Stimulated activated CD4-positive, alpha-beta T cell treated with anti-CD3 and anti-CD28 coated beads, TNF-alpha, amount 100 ng/mL, for 1 hour (primary cell): ENCODE measurements at places on chromosomes 3 and 15.

GRCh38 chr3:183438735-183439134, 10.3 kb upstream of the MCF2L2 start:
- no peak for DNase-seq

DNA sequence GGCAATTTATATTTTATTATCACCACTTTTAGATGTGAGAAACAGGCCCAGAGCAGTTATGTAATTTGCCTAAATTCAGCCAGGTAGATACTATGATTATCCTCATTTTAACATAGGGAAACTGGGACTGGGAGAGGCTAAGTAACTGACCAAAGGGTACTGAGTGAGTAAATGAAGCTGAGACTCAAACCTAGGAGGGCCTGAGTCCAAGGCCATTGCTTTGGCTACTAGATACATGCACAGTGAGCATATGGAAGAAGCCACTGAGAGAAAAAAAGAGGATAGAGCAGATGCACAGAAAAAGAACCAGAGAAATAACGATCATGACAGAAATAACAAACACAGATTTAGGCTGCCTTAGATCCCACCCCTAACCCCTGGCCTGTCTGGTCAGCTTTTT, 33.6 kb downstream of the USF3 start:
- DNase-seq, result no peak

DNA sequence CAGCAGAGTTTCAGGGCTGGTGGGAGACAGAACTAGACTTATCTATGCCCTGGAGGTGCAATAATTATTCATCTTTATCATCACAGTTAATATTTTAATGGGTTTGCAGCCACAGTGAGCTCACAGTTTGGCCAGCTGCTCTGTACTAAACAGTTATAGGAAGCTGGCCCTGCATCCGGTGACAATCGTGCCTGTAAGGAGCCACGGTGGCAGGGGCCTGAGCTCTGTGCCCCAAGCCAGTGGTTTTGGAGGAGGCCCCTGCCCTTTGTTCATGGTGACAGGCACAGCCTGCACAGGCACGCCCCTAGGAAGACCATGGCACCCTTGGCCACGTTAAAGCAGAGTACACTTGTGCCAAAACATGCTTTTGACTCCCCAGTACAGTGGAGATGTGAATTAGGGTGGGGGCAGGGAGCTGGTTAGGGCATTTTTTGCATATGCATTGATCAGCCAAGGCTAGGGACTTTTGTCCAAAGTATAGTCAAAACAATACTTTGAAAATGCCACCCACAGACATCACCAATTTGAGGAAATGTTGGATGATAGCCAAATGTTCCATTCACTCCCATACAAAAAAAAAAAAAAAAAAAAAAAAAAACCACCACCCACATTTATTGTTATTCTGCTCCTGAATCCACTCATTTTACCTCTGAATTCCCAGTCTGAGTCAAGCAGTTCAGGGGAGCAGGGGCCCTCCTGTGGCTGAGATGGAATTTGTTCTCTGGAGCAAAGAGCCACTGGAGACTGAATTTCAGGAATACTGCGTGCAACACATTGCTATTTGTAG, 3.4 kb upstream of the RFTN1 start:
- DNase-seq, result no peak

DNA sequence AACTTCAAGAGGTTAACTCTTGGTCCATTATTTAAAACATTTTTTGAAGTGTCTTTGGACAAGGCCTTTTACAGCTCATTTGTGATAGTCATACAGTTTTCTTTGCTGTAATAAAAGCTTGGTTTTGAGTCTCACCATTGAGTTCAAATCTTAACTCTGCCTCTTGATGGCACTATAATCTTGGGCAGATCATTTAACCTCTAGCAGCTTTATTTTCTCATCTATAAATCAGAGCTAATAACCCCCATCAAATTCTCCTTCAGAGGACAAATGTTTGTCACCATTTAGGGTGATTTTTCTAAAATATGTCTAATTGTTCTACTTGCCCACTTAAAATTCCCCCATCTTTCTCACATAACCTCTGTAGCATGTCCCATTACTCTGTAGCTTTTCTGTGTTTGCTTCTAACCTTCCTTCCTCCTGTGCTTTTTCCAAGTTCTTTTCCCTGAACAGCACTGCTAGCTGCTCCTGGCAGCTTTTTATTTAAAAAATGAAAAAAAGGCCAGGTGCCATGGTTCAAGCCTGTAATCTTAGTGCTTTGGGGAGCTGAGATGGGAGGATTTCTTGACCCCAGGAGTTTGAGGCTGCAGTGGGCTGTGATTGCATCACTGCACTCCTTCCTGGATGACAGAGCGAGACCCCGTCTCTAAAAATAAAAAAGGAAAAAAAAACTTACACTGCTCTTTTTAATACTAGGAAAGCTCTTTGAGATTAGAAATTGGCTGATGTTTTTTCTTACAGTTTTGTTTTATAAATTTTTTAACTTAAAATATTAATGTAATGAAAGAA, 28.5 kb downstream of the UBE2E1 start:
- no peak for DNase-seq

DNA sequence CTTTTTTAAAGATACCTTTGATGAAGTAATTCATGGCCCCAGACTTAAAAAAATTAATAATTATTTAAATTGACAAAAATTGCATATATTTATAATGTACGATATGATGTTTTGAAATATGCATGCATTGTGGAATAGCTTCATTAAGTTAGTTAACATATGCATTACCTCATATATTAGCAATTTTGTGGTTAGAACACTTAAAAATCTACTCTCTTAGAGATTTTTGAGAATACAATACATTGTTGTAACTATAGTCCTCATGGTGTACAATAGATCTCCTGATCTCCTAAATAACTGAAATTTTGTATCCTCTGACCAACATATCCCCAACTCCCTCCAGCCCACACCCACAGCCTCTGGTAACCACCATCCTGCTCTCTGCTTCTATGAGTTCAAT, 104.1 kb downstream of the PEX5L start:
- DNase-seq, result no peak

DNA sequence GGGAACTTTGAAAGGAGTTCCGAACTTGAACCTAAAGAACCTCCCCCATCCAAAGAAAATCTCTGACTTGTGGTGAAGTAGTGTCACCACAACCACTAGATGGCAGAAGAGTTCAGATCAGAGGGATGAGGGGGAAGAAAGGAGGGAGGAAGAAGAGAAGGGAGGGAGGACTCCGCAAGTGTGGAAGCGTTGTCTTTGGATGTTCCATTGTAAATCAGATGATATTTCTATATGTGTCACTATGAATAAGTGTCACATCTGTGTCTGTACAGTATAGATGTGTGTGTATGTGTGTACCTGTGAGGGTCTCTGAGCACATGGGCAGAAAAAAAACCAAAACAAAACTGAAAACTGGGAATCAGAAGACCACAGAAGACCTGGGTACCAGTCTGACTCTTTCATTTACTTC, 16.9 kb downstream of the SLC24A1 start:
- no peak for DNase-seq

GRCh38 chr3:158737976-158738615, 5.8 kb upstream of the RARRES1 start:
- DNase-seq, result no peak

- DNase-seq, result no peak
Observed at GRCh38 chr15:101466188-101466587, 23.3 kb downstream of the PCSK6 start.

DNA sequence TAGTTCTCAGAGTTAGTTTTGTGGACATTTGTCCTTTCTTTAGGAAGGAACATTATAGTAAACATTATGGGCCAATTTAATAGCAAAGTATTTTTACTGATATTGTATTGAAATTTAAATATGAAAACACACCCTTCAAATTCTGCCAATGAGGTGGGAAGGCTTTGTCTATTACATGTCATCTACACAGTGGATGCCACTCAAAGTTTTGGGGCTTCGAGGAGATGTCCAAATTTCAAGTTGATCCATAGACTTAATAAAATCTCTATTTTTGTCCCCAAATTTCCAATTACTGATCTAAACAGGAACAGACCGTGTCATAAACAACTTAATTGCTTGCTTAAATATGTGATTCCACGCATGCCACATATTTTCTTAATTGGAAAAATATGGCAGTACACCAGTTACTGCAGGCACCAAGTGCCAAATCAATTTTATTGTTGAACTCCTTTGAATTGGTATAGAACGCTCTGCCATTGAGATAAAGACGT, 1.7 kb downstream of the SHOX2 start:
- no peak for DNase-seq

DNA sequence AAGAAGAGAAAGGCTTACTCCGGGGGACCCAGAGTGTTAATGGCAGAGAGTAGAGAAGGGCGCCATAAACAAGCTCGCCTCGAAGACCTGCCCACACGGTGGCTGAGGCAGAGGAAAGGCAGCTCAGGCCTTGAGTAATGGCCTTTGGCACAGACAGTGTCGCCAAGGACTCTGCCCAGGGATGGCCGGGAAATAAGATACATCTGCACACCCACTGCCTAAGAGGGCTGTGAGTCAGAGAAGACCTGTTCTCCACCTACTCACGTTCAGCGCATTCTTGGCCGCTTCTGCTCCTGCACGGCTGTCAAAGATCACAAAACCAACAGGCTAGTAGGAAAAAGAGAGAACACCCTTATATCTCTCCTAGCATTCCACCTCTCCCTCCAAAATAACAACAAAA, 26.2 kb downstream of the RBPMS2 start:
- DNase-seq, result no peak

GRCh38 chr3:99419116-99419515, 219.3 kb upstream of the COL8A1 start:
- DNase-seq, result no peak

DNA sequence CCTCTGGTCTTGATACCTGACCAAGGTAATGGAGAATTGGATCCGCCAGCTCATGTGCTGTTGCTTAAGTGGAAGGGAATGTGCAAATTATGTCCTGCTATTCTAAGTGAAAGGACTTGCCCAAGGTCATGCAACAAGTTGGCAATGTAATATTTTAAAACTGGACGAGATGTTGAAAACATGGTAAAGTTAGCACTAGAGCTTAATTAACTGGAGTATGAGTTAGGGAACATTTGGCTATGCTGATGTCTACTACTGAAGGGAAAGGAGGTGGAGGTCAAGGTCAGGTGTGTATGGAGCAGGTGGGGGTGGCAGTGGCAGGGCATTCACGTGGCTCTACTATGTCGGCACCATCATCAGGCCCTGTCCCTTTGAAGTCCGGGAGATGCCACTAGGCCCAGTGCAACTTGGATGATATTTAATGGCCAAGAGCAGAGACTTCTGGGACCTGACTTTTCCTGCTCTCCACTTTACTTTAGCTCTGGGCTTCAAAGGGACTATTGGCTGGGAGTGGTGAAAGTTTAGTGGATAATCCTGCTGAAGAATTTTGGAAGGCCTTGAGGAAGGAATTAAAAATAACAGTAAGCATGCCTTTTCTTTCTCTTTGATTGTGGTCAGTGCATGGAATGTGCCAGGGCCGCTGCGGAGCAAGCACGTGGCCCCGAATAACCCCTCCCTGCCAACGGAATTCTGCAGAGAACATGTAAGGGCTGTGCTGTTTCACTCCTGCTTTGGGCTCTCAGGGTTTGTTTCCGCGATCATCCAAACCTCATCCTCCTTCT, 14.9 kb downstream of the SMAD3 start:
- DNase-seq, result no peak

GRCh38 chr15:92666780-92667179, 11.2 kb upstream of the FAM174B start:
- DNase-seq, result no peak

- DNase-seq, result no peak
Observed at GRCh38 chr3:46466871-46467403, 2.2 kb upstream of the LTF start.

GRCh38 chr3:78046566-78046965, 1006.7 kb downstream of the ROBO2 start:
- no peak for DNase-seq

GRCh38 chr3:32612547-32612946, 41.9 kb upstream of the DYNC1LI1 start:
- DNase-seq, result no peak

GRCh38 chr15:36373550-36373949, 205.9 kb upstream of the CDIN1 start:
- no peak for DNase-seq

- no peak for DNase-seq
Observed at GRCh38 chr15:74816624-74817369, 4.2 kb downstream of the LMAN1L start.

GRCh38 chr15:44729408-44730127, 6.8 kb upstream of the TRIM69 start:
- DNase-seq, result no peak

GRCh38 chr3:116083683-116084082, 361.6 kb downstream of the LSAMP start:
- no peak for DNase-seq

DNA sequence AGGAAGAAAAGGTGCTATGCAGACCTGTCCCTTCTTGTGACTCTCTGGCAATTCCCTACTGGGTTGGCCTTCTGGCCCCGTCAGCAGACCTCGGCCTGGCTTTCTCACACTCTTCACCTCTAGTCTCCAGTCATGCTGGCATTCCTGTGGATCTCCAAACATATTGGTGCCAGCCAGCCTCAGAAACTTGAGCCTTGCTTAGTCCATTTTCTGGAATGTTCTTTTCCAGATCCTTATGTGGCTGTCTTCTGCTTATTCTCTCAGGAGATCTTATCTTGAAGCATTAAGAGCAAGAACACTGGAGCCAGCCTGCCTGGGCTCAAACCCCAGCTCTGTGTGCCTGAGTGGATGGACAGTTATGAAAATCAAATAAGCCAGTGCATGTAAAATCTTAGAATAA, 88.2 kb upstream of the NTRK3 start:
- no peak for DNase-seq

- no peak for DNase-seq
Observed at GRCh38 chr15:40929660-40930429, 705 bp downstream of the DLL4 start.

- DNase-seq, result no peak
Observed at GRCh38 chr3:43620831-43621655, 768 bp downstream of the ANO10 start.

DNA sequence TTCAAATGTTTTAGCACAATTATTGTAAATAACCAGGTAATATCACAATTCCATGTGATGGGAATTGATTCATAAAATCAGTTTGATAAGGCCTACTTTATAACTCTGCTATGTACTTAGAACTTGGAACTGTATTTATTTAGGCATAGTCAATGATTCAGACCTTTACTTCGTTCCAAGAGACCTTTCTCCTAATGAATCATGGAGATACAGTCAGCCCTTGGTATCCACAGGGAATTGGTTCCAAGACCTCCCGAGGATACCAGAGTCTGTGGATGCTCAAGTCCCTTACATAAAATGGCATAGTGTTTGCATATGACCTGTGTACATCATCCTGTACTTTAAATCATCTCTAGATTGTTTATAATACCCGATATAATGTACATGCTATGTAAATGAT, 60.8 kb upstream of the UMPS start:
- no peak for DNase-seq

DNA sequence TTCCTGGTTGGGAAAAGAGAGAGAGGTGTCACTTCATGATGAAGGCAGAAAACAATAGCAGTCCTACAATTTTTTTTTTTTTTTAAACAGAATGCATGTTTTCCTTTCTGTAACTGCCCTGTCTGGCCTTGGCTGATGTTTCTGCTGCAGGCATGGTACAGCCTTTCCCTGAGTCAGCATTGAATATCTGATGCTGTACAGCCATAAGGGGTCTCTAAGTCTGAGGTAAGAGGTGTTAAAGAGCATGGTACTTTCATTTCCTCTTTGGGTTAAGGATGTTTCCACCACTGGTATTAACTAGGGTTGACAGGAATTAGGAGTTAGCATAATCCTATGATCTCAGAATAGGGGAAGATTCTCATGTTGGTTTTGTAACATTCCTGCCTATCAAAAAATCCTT, 147.4 kb downstream of the CHST2 start:
- DNase-seq, result no peak
